Lower leg skin (tissue), 4 donors: ENCODE measurements at places on chromosomes 5 and 9. TPM values are rescaled to one million over a fixed set of nuclear protein-coding genes. Genes with fewer than 3 reads are reported as not detected.
A peak's percentile ranks its signal among the peaks of the same experiment; 100 is the strongest.

DNA sequence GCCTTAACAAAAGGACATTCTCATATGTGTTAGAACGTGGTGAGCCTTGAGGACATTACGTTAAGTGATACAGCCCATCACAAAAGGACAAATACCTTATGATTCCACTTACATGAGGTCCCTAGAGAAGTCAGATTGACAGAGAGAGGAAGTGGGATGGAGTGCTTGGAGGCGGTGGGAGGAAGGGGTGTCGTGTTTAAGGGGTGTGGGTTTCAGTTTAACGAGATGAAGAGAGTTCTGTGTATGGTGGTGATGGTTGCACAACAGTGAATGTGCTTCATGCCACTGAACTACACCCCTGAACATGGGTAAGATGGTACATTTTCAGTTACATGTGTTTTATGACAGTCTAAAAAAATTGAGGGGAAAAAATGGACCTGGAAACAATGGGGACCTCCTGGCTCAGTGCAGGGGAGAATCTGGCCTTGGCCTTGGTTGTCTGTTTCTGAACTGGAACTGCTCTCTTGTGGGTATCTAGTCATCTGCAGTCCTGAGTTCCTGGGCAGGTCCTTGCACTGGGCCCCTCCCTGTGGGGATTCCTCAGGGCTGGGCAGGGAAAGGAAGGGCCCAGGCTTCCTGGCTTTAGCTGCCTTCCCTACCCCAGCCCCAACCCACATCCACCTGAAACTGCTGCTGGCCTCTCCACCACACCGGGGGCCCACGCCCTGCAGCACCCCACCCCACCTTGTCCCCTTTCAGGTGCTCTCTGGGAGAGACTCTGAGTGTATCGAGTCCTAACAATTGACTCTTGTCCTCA lies 17.8 kb downstream of the LRRC8A start:
- DNase-seq = no peak

GRCh38 chr5:137395011-137395755 lies 103.9 kb downstream of the SPOCK1 start:
- DNase-seq = peak; percentile 28

- DNase-seq = no peak
Observed at GRCh38 chr5:28523888-28524635, 1485.7 kb upstream of the CDH9 start.

DNA sequence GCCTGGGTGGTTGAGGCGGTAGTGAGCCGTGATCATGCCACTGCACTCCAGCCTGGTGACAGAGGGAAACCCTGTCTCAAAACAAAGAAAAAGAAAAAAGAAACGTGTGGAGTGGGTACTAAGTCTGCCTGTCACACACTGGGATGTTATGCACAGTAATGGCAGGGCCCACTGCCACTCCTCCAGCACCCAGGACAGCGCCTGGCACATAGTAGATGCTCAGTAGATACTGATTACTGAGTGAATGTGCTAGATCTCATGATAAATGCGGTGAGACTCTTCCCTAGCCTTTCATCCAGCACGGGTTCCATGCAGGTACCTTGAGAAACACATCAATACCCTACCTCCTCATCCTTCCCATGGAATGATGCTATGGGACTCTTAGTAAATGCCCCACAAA lies 87.4 kb upstream of the HSPA9 start:
- DNase-seq = peak; percentile 60

- no peak for DNase-seq
Observed at GRCh38 chr9:120733190-120733589, 18.9 kb upstream of the MEGF9 start.

- DNase-seq = no peak
Observed at GRCh38 chr5:130890610-130891009, 274.4 kb downstream of the HINT1 start.

DNA sequence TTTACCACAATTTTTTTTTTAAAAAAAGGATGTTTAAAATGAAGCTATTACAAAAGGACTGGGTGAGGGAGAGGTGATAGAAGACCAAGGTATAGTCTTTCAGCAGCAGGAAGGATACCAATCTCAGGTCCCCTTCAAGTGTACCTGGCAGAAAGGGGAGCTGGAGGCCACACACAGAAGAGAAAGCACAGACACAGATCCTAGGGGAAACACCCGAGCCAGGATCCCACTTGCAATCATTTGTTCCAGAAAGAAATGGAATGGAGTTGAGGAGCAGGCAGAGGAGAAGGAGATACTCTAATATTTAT lies 5.6 kb downstream of the GNPDA1 start:
- DNase-seq = no peak

DNA sequence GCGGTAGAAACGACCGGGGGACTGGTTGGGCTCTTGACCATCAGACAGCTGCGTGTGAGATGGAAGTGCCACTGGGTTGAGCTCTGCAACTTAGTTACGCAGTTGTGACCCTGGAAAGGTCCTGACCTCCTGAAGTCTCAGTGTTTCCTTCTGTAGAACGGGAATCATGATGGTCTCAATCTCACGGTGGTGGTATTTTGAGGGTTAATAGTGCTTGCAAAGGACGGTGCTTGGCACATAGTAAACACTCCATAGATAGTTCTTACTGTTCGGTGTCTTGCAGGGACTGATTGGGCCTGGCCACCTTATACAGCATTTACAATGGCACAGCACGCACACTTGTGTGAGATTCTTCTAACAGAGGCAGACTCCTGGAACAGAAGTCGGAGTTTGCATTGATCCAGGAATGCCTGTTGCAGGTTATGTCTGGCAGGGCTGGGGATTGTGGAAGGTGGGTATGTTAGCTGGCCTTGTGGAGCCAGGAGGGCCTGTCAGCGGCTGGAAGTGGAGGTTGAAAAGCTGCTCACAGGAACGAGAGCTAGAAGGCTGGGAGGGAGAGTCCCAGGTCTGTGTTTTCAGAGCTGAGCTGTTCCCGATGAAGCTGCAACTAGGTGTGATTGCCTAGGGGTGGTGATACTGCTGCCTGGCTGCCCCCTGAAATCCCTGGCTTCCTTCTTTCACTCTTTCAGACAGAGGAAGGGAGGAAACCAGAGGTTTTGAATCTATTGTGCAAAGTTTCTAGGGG lies 962 bp upstream of the TXN start:
- no peak for DNase-seq

DNA sequence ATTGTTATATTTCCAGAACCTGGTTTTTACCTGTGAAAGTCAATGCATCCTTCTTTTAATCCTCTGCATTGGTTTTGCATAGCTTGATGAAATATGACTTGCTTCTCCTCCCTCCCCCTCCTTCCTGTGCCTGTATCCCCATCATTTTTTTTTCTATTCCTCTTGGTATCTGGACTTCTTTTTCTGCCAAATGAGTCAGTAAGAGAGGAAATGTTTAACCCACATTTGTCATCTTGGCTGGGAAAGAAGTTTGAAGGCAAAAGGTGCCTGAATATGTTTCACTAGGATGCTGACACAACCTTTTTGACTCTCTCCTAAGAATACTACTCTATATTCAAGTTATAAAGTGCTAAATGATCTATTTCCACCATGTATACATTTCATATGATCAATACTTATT lies 35.5 kb upstream of the CDKN2B start:
- no peak for DNase-seq

- DNase-seq = peak; percentile 84
Observed at GRCh38 chr9:114004221-114004716, 73.8 kb downstream of the AMBP start.

GRCh38 chr9:18668944-18669343 lies 195.0 kb downstream of the ADAMTSL1 start:
- DNase-seq = no peak

DNA sequence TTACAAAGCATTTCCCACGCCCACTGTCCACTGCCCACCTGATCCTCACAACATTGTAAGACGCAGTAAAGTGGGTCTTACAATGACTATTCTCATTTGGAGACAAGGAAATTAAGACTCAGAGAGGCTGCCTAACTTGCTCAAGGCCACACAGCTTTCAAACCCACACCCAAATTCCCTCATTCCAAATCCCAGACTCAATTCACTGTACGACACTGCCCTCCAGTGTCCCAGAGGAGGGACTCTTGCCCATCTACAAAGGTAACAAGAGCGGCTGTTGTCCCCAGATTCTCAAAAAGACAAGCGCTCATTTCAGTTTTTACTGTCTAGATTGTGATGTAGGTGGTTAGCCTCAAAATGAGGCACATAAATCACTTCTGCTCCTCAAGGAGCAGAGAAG lies 184.6 kb downstream of the ACTL7B start:
- DNase-seq = no peak

GRCh38 chr5:138141734-138142133 lies 2.5 kb upstream of the NME5 start:
- no peak for DNase-seq

DNA sequence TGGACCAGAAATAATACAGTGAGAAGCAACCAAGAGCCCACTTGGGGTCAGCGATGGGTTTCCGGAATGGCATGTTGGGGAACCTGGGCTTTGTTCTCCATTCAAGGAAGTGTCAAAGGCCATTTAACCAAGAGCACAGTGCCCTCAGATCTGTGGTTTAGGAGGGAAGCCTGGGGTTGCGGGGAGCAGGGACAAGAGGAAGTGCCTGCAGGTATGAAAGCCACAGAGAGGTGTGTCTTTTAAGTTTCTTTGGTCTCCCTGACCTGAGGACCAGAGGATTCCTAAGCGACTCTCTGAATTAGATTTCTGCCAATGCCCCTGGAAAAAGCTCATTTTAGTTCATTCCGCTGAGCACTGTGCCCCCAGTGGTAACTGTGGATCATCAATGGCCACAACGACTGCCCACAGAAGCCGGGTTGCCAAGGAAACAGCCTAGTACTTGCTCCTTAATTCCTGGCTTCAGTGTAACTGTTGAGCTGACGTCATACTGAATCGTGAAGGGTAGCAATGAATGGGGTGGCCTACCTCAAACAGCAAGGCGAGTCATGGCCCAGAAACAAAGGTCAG lies 107.3 kb upstream of the SPIN1 start:
- DNase-seq = peak; percentile 67

GRCh38 chr5:15013654-15014463 lies 142.3 kb upstream of the ANKH start:
- no peak for DNase-seq

- no peak for DNase-seq
Observed at GRCh38 chr5:36457511-36458270, 148.7 kb upstream of the SLC1A3 start.

- no peak for DNase-seq
Observed at GRCh38 chr5:39520232-39520572, 95.4 kb upstream of the DAB2 start.

- DNase-seq = no peak
Observed at GRCh38 chr9:135664801-135665794, 2.0 kb downstream of the LCN9 start.

- peak; percentile 36 for DNase-seq
Observed at GRCh38 chr5:135322271-135322670, 76.8 kb downstream of the MACROH2A1 start.

GRCh38 chr9:136392538-136393449 lies 7.2 kb downstream of the SNAPC4 start:
- DNase-seq = no peak

DNA sequence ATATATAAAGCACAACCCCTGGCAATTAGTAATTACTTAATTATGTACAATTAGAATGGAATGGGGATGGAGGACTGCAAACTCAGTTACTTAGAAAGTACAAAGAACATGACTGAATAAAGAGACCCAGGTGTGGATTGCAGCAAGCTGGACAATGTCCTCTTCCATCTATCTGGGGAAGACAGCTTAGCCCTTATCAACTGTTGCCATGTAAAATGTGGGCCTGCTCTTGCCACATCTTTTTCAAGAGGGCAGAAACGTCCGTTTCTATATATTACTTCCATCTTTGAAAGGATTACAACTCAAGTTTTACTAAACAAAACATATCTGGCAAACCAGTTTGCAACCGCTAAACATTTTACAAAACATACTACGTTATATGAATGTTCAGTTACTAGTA lies 26.2 kb downstream of the GOLPH3 start:
- no peak for DNase-seq

- DNase-seq = no peak
Observed at GRCh38 chr9:115194216-115194615, 76.3 kb upstream of the TNC start.

GRCh38 chr5:156411-157072 lies 34.8 kb upstream of the LRRC14B start:
- DNase-seq = no peak

- DNase-seq = no peak
Observed at GRCh38 chr5:100260968-100261367, 274.2 kb upstream of the FAM174A start.

- no peak for DNase-seq
Observed at GRCh38 chr5:17415321-17415758, 82.7 kb upstream of the TAF11L2 start.

DNA sequence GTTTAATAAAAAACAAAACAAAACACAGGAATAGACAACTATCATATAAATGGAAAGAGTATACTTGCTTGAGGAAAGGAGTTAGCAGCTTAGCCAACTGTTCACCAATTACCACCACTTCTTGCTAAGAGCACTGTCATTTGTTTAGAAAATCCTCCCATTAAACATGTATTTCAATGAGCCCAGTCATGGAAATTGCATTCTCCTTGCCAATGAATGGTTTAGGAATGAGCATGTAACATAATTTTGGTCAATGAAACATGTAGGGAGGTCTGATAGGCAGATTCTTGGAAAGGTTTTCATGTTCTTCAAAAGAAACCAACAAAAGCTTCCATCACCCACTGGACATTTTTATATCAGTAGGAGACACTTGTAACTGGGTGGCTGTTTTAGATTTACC lies 502.8 kb upstream of the PAPPA start:
- DNase-seq = no peak

GRCh38 chr5:123814801-123815470 lies 303.0 kb downstream of the CSNK1G3 start:
- no peak for DNase-seq

- DNase-seq = no peak
Observed at GRCh38 chr9:134839455-134840125, 41.0 kb upstream of the FCN2 start.

DNA sequence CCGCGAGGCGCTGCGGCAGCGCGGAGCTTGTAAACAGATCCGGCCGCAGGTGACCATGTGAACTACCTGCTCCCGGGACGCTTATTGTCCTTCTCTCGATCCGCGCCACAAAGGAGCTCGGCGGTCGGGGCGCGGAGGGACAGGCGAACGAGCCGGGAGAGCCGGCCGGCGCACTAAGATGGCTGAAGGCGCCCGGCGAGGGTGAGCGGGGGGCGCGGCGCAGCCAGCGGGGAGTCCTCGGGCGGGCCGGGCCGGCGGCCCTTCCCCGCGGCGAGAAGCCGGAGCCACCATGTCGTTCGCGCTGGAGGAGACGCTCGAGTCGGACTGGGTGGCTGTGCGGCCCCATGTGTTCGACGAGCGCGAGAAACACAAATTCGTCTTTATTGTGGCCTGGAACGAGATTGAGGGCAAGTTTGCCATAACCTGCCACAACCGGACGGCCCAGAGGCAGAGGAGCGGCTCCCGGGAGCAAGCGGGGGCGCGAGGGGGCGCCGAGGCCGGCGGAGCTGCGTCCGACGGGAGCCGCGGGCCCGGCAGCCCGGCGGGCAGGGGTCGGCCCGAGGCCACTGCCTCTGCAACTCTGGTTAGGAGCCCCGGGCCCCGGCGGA lies 535 bp downstream of the JMY start:
- no peak for DNase-seq

Gene MARVELD2
- total RNA-seq = 16.7 TPM

Gene HTR4
- not detected for total RNA-seq

Gene PCDHGA9
- total RNA-seq = 8.2 TPM

Gene PCDHB8
- 1.2 TPM for total RNA-seq

Gene GALNT10
- total RNA-seq = 12.1 TPM

Gene AGXT2
- total RNA-seq = not detected

Gene OBP2B
- 13.0 TPM for total RNA-seq

Gene CER1
- not detected for total RNA-seq

Gene CCIN
- total RNA-seq = not detected

Gene FREM1
- 0.84 TPM for total RNA-seq

Gene GFI1B
- total RNA-seq = 0.13 TPM

Gene INVS
- 8.3 TPM for total RNA-seq

Gene CCL27
- total RNA-seq = 235 TPM

Gene IL31RA
- 3.1 TPM for total RNA-seq

Gene PCDHB3
- total RNA-seq = 1.0 TPM
